ENCODE measurements at places on chromosomes 2 and 18. TPM values are rescaled to one million over a fixed set of nuclear protein-coding genes. Genes with fewer than 3 reads are reported as not detected.

- DNase-seq = no peak
These were observed 64.2 kb downstream of the PSMG2 start for GRCh38 chr18:12766986-12767433.

The PLA2R1 gene
- 2.4 TPM for total RNA-seq

The CNGA3 gene
- total RNA-seq = not detected

- DNase-seq = no peak
These were observed 90.3 kb downstream of the C1QL2 start for GRCh38 chr2:119068154-119068725.

The SLC5A7 gene
- not detected for total RNA-seq

The ZNF532 gene
- 7.3 TPM for total RNA-seq

- no peak for DNase-seq
These were observed 14.5 kb downstream of the TMEM247 start for GRCh38 chr2:46493971-46494250.

DNA sequence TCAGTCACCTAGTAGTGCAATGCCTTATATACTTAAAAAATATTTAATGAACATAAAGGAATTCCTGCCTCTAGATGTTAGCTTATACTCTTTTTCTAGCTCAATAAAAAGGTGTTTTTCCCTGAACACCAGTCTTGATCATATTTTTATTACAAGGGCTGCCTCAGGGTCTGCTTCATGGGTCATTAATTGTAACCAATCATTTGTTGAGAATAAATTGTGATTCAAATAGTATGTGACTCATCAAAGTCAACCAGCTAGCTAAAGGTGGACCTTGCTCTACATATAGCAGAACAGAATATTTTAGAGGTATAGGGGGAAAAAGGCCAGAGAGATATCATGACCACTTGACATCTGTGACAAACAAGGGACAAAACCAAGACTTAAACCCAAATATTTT lies 114.0 kb downstream of the PIK3C3 start:
- DNase-seq = no peak

GRCh38 chr18:10660179-10660884 lies 134.5 kb downstream of the NAPG start:
- no peak for DNase-seq

The RIT2 gene
- not detected for total RNA-seq
